Activated naive CD4-positive, alpha-beta T cell treated with anti-CD3 and anti-CD28 coated beads for 36 hours (primary cell): ENCODE measurements at places on chromosomes 11 and 22.

DNA sequence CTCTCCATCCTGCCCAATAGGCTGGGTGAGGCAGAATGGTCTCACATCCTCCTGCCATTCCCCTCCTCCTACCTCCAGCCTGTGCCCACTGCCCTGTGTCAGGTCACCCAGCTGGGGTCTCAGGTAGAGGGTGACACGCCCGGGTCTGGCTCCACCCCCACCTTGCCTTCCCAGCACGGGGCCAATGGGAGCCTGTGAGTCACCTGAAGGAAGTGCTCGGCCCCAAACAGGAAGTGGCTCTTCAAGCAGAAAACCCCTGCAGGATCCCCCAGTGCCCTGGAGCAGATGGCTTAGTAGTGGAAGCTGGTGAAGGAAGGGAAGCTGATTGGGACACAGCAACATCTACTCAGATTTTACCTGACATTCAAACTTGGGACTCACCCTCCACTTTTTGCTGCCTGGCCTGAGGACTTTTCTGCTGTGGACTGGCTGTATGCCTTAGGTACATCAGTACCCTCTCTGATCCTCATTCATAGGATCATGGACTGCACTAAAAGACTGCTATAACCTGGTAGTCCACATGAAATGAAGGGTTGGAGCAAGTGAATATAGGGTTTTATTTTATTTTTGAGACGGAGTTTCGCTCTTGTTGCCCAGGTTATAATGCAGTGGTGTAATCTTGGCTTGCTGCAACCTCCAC, 33.4 kb downstream of the GDPD5 start:
- DNase-seq, result peak; percentile 89

- DNase-seq, result peak; percentile 93
Measured at GRCh38 chr22:44684506-44685383, 17.3 kb upstream of the PRR5 start.

- DNase-seq, result no peak
Measured at GRCh38 chr11:116595305-116595880, 177.4 kb downstream of the BUD13 start.

DNA sequence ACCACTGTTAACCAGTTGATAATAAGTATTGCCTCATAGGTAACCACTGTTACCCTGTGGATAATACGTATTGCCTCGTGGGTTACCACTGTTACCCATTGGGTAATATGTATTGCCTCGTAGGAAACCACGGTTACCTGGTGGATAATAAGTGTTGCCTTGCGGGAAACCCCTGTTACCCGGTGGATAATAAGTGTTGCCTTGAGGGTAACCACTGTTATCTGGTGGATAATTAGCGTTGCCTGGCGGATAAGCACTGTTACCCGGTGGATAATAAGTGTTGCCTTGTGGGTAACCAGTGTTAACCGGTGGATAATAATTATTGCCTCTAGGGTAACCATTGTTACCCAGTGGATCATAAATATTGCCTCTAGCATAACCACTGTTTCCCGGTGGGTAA, 27.3 kb upstream of the NXPE4 start:
- no peak for DNase-seq

GRCh38 chr11:36270701-36271100, 18.5 kb downstream of the COMMD9 start:
- no peak for DNase-seq

DNA sequence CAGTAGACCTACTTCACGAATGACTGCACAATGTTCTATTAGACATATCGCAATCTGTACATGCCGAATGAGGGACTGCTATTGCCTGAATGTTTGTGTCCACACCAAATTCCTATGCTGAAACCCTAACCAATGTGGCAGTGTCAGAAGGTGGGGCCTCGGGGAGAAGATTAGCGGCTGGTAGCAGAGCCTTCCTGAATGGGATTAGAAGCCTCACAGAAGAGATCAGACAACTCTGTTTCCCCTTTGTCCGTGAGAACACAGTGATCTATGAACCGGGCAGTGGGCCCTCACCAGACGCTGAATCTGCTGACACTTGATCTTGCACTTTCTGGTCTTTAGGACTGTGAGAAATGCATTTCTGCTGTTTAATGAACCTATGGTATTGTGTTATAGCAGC, 33.1 kb downstream of the LRFN4 start:
- DNase-seq, result no peak

DNA sequence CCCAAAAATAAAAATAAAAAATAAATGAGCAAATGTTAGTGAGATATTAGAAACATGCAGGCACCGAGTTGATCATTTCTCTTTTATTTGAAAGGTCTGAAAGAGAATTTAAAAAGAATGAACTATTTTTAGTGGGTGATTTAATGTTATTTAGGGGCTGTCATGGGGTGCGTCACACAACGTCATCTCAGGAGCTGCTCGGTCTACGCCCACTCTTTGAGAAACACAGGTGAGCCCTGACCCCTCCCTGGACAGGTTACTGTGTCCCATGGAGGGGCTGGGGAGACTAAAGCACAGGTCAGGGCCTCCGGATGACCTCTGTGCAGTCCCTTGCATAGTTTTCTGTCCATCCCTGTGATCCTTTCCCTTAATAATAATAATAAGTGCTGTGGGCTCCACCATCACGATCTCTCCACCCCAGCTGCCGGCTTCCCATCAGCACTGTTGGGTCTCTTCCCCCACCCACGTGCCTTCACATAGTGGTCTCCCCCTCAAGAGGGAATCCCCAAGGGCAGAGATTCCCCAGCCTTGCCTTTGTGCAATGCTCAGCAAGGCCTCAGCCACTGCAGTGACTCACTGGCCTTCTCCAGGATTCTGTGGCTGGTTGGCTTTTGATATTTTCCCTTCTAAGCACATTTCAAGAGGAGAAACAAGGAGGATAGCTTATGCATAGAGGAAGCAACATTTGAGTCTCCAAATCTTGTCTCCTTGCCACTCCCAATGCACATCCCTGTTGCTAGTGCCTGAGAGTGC, 159.9 kb downstream of the TTC17 start:
- DNase-seq, result no peak

DNA sequence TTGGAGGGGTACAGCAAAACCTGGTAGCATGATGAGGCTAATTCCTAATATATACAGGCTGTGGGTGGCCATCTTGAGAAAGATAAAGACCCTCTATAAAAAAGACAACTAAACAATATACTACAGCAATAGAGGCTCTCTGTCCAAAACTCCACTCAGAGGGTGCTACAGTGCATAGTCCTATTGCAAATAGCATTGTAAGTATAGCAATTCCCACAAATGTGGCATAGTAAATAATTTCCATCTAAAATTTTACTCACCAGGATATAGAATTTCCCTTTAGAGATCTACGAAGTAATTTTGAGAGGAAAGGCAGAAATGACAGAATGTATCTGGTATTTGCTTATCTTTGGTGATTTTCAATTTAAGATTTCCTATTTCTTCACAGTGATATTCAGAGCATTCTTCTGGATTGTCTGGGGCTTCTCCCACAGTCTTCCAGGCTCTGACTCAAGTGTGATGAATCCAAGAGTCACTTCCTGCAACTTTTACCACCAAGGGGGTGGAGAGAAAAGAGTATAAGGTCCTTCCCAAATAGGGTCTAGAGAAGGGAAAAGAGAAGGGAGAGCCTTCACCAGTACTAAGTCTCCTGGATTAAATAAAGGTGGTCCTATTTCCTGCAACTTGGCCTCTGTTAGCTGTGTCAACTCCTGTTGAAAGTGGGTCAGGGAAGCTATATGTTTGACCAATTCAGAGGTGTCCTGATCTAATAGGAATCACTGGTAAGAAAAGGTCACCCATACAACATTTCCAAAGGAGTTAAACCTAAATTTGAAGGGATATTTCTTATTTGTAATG, 1054.7 kb upstream of the CNTN5 start:
- no peak for DNase-seq

GRCh38 chr22:27627444-27627833, 174.1 kb downstream of the MN1 start:
- DNase-seq, result no peak

- no peak for DNase-seq
Measured at GRCh38 chr11:17641792-17642350, 77.5 kb upstream of the MYOD1 start.

- DNase-seq, result no peak
Measured at GRCh38 chr22:26432619-26433311, 3.7 kb downstream of the ASPHD2 start.

- DNase-seq, result no peak
Measured at GRCh38 chr22:43153899-43154298, 2.5 kb downstream of the TSPO start.

DNA sequence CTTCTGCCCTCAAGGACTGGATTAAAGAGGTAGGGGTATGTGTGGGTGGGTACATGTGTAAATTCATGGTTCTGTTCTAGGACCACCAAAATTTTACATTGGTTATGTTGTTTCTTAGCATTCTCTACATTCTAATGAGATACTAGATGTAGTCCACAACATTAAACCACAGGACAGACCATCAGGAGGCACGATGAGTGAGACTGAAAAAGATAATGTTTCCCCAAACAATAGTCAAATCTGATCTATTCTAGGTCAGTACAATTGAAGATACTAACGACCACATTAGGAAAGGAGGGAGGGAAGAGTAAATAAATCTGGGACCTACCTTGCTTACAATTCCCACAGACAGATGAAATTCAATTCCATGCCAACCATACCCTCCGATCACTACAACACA, 42.2 kb downstream of the MRTFA start:
- no peak for DNase-seq

- no peak for DNase-seq
Measured at GRCh38 chr11:8917157-8917825, 6.3 kb downstream of the AKIP1 start.

GRCh38 chr11:102685338-102685737, 20.2 kb downstream of the MMP27 start:
- no peak for DNase-seq

GRCh38 chr11:897253-898142, 13.1 kb downstream of the CHID1 start:
- DNase-seq, result no peak

GRCh38 chr11:40188848-40189247, 1270.6 kb downstream of the LRRC4C start:
- no peak for DNase-seq

GRCh38 chr11:68431984-68432645, 28.4 kb upstream of the PPP6R3 start:
- no peak for DNase-seq

DNA sequence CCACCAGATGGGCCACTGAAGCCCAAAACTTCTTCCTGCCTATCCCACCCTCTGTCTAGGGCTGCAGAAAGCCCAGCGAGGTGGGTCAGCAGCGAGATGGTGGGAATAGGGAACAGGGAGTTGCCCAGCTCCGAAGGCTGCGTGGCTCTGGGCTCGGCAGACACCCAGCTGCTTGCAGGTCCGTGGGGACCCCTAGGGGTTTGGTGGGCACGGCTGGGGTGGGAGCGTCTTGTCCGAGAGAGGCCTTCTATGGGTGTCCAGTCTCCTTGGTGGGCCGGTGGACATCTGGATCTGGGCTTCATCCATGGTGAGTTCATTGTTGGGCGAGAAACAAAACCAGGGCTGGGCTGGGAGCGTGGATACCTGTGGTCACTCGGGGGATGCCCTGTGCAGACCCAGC, 1211.0 kb downstream of the BRD1 start:
- no peak for DNase-seq

DNA sequence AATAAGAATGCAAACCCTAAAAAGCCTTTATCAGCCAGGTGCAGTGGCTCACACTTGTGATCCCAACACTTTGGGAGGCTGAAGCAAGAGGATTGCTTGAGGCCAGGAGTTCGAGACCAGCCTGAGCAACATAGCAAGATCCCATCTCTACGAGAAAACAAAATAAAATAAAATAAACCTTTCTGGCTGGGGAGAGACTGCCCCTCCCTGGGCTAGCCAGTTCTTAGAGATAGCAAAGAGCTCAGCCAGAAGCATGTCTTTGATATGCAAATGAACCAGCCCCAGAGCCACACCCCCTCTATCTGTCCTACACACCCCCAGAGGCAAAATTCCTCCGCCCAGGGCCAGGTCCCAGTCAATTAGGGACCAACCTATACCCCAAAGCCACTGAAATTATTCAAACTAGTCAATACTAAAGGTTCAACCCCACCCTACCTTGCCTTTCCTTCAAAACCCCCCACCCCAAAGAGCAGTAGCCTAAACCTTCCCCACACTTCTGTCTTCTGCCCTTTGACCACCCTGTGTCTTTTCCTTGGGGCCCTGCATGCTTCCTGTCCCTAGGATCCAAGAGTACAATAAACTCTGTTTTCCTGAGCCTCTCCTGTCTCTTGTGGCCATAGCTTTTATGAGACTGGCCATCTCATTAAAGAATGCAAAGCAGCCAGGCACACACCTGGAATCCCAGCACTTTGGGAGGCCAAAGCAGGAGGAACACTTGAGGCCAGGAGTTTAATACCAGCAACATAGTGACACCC, 37.3 kb upstream of the CXCR5 start:
- DNase-seq, result no peak

- no peak for DNase-seq
Measured at GRCh38 chr22:32407936-32408335, 4.1 kb downstream of the RTCB start.

DNA sequence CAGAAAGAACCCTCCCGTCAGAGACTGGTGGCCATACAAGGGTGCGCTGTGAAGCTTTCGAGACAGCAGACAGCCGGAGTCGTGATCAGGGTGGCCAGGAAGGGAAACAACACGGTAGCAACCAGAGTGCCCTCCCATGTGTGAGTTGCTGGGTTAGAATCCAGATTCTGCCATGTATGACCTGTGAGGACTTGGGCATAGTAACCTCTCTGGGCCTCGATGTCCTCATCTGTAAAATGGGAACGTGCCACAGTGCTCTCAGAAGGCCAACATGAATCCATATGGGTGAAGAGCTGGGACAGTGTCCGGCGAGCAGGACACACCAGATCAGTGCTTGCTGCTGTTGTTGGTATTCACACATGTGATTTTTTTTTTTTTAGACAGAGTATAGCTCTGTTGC, 7.6 kb upstream of the FGF3 start:
- DNase-seq, result no peak
